ENCODE measurements at places on chromosomes 11 and 22.

- no peak for DNase-seq
Measured at GRCh38 chr11:65417702-65418430, 4.7 kb upstream of the NEAT1 start.

DNA sequence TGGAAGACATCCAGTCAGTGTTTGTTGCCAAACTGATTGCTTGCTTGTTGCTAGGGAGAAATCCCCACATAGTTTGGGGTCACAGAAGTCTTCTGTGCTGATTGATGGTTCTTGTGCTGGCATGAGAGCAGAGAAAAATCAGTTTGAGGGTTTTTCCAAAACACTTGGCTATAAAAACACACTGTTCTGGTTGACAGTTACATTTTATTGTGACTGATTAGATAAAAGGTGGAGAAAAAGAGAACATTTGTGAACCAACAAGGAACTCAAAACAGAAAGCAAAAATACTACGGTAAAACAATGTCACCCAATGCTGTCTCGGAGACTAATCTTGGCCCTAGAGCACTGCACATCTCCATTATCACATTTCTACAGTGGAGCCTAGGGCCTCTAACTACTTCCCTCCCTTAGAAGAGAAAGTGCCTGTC is 14.4 kb upstream of the EIF4G2 start:
- no peak for DNase-seq

GRCh38 chr22:42171417-42171816 is 40.8 kb upstream of the CYP2D6 start:
- DNase-seq: no peak

DNA sequence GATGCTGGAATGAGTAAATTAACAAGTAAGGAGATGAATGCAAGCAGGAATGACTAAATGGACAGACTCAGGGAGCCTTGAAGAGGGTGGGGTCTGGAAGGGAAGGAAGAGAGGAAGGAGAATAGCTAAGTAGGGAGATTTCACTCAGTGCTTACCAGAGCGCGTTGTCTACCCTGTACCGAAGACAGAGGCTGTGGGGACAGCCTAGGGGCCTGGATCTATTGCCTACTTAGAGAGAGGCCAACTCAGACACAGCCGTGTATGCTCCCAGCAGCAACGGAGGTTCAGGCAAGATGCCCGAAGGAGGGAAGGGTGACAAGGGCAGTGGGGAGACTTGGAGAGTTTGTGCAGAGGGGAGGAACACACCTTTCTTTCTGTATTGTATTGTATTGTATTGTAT is at the start of gene FOLR2:
Gene FOLR2, plus strand, starts transcription at position 157 of the 400 bp plus-strand sequence. CDS start 1,791 bp downstream, outside the sequence.
- DNase-seq: no peak

- no peak for DNase-seq
Measured at GRCh38 chr11:58645854-58646253, 23.4 kb downstream of the CNTF start.

DNA sequence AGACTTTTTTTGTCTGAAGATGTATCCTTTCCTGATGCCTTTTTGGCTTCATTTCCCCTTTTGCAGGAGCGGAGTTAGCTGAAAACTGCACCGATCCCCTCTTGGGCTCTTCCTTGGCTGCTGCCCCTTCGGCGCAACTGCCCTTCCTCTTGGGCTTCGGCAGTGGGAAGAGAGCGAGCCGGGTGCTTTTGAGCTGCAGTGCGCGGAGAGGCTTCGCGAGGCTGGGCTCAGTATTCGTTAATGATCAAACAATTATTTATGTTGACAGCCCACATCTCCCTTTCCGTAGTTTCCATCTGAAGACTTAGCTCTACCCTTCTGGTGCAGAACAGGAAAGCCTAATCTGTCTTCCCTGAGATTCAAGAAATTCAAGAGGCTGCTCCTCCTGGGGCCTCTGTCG is 170.8 kb downstream of the CSNK2A3 start:
- DNase-seq: no peak

GRCh38 chr22:21446827-21447690 is 20.1 kb upstream of the TMEM191C start:
- DNase-seq: no peak

DNA sequence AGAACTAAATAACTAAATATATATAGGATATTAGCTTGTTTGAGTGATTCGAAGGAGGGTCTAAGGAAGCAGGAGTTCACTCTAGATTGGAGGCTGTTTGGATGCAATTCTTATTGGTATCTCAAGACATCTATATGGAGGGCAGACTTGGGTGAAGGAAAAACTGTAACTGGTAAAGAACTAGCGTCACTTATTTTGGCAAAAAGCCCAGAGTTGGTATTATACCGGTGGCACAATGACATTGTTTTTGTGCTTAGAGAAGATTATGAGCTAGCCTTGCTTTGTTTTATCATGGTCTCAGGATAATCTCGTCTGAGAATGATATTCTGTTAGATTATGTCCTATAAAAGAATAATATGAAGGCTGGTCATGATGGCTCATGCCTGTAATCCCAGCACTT is 6.0 kb upstream of the SLC35F2 start:
- no peak for DNase-seq

DNA sequence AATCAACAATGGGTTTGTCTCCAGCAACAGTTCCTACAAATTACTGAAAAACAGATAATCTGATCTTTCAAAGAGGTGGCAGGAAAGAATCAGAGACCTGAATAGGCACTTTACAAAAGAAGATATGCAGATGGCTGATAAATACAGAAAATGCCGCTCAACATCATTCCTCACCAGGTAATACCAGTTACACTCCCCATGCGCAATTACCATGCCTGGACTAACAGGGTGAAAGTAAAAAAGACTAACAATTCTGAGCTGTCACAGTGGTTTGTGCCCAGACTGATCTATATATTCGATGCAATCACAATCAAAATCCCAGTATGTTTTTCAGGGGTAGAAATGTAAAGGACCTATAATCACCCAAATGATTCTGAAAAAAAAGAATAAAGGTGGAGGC is 10.0 kb downstream of the SNX32 start:
- no peak for DNase-seq

- DNase-seq: no peak
Measured at GRCh38 chr11:73135346-73136284, 6.5 kb downstream of the FCHSD2 start.

DNA sequence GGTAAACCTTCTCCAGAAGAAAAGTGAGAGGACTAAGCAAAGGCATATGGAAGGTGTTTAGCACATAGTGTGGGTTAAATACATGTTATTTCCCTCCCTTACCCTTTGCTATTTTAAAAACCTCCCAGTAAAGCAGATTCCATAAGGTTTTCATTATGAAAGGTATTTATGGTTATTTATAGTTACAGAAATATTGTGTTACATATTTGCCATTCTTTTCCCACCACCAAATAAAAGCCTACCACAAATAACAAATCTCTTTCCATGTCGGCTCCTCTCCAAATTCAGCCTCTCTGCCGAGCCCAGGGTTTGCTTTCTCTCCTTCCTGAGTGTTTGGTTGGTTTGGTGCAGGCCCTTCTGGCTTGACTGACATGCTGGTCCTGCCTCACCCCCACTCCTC is 64.4 kb downstream of the INSC start:
- DNase-seq: no peak

All from SHP77 treated with DMSO at 0.1 percent for 48 hours (cell line).